ENCODE measurements at places on chromosomes 3 and 15.
A peak's percentile ranks its signal among the peaks of the same experiment; 100 is the strongest.

DNA sequence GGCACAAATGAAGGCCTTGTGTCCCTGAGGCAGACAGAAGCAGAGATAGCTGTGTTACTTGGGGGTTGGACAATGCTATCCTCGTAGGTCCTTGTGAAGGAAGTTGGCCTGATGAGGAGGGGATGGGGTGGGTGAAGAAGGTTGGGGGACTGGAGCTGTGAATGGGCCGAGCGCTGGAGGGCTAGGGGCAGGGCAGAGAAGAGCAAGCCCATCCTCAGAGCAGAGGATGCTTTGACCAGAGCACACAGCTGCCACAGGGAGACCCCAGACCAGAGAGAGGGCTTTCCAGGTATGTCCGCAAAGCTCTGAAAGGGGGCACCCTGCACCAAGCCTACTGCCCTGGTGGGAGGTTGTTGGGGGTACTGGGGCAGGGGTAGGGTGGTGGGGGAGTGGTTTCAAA is 5.7 kb upstream of the TBC1D2B start:
- no peak for DNase-seq

GRCh38 chr15:52308446-52309153 is 13.0 kb upstream of the MYO5C start:
- DNase-seq, result no peak

DNA sequence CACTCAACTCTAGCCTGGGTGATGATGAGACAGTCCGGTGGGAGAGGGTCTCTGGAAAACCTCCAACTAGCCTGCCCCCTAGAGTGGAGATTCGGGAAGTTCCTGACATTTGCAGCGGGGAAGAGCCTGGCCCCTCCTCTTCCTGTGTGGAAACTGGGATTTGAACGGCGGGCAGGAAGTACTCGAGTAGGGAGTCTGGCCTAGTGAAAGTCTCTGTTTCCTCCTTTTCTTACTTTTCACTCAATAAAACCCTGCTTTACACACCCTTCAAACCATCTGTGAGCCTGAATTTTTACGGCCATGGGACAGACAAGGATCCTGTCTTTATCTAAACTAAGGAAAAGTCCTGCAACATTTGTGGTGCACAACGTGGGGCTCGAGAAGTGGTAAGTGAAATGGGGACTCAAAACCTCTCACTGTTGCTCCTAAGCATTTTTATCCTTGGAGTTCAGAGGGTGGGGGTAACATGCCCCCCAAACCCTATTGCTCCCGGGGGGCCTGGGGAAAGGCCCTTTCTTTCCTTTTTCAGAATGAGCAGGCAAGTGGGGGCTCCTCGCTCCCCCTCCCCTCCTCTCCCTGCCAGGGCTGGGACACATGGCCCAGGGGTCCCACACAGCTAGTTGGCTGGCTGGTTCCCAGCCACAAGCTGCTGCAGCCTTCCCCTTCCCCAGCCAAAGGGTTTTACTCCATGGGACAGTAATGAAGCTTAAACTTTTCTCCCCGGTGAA is 224.7 kb upstream of the GBE1 start:
- DNase-seq, result no peak

DNA sequence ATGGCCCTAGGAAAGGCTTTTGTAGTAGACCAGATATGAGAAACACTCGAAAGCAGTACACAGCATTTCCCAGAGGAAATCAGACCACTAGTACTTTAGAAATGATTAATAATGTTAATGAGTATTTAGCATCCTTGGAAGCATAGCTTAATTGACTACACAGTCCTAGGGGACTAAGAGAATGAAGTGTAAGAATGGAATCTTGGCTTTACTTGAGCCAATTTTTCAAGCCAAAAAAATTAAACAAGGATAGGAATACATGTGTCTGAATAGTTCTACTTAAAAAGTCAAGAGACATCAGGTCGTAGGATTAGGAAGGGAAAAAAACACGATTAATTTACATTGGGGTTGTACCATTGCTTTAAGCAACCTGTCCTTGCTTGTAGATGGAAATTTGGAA is 38.2 kb downstream of the DPPA2 start:
- no peak for DNase-seq

DNA sequence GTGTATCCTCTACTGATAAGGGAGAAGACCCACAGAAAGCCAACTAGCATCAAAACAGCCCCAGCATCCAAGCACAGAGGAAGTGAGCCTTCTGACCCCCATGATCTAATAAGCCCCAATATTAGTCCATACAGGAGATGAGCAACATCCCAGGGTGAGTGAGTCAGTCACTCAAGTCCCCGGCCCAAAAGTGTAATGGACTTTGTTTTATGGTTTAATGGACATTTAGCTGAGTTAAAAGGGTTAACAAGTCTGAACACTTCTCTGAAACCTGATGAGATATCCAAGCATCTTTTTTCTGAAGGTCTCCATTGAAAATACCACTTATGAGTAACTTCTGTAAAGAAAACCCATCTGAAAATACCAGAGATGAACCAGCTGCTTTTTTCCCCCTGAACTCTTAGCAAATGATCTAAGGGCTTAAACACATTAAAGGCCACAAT is 115.6 kb downstream of the GREM1 start:
- DNase-seq, result no peak

DNA sequence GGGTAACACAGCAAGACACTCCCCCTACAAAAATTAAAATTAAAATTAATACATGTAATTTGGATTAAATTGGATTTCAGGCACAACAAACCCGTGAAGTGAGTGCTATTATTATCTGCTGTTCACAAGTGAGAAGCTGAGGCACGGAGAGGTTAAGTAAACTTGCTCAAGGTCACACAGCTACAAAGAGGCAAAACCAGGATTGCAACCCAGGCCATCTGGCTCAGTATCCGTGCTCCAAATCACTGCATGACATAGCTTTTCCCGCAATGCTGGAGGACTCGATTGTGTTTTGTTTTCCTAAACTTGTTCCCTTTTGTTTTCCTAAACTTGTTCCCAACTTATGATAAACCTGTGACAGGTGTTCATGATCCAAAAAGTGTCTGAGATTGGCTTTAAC is 19.9 kb upstream of the C15orf39 start:
- DNase-seq, result no peak

GRCh38 chr3:43289401-43289800 is 3.1 kb downstream of the SNRK start:
- DNase-seq, result no peak

- peak; percentile 97 for DNase-seq
Measured at GRCh38 chr3:101676216-101676764, 642 bp downstream of the ZBTB11 start.

- DNase-seq, result no peak
Measured at GRCh38 chr15:69325456-69325971, 26.8 kb downstream of the PAQR5 start.

- DNase-seq, result no peak
Measured at GRCh38 chr3:190183121-190183520, 62.4 kb upstream of the P3H2 start.

- no peak for DNase-seq
Measured at GRCh38 chr3:171321559-171322360, 138.4 kb downstream of the TNIK start.

- no peak for DNase-seq
Measured at GRCh38 chr3:136070953-136071949, 105.7 kb downstream of the PPP2R3A start.

DNA sequence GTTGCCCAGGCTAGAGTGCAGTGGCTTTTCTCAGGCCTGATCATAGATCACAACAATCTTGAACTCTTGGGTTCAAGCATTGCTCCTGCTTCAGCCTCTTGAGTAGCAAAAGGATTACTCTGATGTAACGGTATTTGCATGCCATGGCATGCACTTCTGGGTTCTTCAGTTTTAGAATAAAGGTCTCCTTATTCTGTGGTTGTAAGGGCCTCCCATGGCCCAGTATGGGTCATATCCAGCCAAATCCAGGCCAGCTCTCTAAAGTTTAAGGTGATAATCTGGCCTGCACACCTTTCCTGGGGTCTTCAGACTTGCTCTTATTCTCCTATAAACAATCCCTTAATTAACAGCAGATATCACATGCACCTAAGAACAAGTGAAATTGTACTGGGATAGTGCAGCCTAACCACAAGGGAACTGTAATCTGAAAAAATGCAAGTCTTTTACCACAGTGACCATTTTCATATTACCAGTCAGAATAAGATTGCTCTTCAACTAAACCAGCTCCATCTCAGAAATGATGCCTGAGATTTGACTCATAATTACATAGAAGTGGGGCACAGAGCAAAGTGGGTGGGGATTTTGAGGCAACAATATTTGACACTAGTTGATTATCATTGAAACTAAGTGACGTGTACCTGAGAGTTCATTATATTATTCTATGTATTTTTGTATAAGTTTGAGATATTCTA is 25.4 kb downstream of the COMMD2 start:
- DNase-seq, result no peak

DNA sequence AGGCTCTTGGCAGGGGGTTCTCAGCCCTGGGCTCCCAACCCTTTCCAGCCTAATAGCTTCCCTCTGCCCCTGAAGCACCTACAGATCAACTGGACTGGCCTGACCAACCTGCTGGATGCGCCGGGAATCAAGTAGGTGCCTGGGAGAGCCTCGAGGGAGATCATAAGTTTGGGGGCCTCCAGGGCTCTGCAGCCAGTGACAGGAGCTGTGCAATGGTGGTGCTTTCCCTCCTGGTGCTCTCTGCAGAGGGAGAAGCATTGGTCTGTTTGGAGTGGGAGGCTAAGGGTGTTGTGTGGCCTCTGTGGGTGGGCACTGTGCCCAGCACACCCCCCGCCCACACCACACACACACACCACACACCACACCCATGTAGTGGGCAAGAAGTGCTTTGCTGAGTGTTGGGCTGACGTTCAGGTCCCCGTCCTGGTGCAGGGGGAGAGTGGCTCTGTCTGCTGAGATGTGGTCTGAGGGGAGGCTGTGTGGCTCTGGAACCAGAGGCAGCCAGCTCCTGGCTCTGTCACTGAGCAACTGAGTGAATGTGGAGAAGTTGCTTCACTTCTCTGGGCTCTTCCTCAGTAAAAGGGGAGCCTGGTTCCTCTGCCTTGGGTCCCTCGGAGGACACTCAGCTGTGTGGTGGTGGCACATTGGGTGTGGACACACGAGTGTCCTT is 26.3 kb downstream of the ESYT3 start:
- DNase-seq, result no peak

DNA sequence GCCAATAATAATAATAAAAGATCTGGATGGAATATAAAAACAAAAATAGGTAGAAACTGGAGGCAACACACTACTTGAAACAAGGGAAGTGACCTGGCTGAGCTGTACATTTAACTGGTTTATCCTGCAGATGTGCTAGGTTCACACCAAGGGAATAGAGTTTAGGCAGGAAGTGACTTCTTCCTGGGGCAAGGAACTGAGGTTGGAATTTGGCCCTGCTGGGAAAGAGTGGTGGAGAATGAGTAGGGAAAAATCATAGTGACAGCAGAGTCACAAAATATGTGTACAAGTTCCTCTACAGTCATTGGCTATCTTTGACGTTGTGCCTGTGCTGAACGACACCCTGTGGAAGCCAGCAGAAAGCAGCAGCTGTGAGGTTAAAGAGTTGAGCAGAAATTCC is 44.1 kb downstream of the ARHGAP11B start:
- DNase-seq, result no peak

DNA sequence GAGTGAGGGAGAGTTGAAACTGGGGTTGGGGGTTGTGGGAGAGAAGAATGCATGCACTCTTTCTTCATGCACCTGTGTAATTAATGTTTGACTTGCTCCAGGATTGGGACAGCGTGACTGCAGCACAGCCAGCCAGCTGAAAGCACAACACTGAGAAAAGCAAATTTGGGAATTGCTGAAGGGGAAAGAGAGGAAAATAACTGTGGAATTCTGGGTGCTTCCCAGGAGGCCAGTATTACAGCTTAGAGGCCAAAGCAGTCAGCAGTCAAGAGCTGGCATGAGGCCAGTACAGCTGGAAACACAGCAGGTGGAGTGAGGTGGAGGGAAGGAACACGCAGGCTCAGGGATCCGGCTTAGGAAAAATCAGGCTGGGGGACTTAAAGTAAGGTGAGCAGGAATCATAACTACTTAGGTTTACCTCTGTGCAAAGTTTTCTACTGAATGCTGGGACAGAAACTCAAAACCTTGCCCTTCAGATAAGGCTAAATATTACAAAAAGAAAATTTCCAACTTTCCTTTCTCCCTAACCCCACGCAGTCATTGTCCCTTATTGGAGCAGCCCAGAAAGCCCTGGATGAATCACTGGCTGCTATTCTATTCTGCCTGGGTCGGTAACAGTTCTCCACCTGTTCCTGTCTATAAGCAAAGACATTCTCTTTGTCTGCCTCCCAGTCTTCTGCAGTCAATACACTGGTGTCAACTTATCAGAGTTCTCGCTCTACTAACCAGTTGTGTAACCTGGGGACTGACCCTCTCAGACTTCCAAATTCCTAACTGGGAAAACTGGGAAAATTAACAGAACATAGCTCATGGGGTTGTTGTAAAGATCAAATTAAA is 167.2 kb downstream of the MAGI1 start:
- DNase-seq, result no peak

DNA sequence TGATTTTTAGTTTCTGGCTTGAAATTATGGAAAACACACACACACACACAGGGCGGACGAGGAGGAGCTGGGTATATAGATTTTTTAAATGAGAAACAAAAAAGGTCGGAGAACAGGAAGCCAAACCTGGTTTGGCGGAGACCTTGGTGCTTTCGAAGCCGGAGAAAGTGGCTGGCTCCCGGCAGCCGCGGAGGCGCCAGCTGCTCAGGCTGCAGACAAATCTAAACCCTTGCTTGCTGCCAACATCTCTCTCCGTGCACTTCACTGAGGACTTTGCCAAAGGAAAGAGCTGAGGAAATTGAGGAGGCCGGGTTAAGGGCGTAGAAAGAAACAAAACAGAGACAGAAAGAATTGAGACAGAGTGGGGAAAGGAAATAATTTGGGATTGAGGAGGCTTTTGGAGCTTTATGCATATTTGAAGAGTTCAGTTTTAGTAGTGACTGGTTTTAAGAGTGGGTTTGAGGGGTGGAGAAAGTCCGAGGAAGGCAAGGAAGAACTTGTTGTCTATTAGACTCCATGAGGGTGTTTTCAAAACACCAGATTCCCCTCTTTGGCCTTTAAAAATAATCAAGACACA is 2.2 kb downstream of the ZIC1 start:
- DNase-seq, result no peak

DNA sequence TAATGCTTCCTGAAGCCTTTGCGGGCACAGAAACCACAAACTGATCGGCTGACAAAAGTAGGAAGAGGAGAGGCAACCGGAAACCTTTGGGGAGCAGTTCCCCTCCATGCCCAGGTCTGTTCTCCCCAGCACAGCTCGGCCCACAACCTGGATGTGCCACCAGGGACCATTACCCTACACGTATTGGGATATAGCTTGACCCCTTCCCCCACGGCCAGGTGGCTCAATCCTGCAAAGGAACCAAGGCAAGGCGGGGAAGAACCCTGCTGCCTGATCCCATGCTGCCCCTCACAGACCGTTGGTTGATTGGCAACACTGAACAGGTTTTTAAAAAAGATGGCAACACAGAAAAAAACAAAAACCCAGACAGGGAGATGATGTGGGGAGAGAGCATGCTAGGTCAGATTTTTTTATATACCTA is 19.7 kb upstream of the TCAIM start:
- peak; percentile 13 for DNase-seq
